Cortex of kidney (tissue), 1 donor: ENCODE measurements at places on chromosomes 7 and 10.

DNA sequence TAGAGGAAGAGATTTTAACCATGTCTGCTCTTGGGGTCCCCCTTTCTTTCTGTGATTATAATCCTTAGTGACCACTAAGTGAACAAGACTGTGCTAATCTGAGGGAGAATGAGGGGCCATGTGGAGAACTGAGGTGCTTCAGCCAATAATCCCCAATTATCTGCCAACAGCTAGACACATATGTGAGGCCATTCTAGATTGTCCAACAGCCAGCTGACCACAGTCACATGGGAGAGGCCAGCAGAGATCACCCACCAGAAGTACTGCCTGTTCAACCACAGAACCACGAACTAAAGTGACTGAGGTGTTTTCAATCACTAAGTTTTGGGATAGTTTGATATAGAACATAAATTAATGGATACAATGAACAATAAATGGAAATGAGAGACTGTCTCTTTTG, 74.3 kb downstream of the SEMA3E start:
- DNase-seq: no peak

DNA sequence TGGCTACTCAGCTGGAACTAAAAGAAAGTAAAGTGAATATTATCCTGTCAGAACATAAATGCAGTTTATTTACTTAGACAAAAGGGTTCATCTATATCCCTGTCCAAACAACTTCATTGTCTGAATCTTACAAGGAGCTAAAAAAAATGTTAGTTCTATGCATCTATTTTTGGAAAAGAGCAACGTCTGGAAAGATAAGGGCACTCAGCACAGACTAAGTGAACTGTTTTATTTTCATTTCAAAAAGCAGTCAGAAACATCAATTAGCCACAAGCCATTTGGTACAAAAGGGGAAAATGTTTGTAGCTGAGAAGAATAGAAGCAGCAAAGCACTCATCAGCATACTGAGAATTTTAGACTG, 245.5 kb downstream of the FOXP2 start:
- no peak for DNase-seq

GRCh38 chr10:63465293-63466143, at the start of gene JMJD1C:
Gene JMJD1C, minus strand, starts transcription at chr10:63465977. Its CDS starts 315 bp downstream, at chr10:63465662.
- no peak for DNase-seq

DNA sequence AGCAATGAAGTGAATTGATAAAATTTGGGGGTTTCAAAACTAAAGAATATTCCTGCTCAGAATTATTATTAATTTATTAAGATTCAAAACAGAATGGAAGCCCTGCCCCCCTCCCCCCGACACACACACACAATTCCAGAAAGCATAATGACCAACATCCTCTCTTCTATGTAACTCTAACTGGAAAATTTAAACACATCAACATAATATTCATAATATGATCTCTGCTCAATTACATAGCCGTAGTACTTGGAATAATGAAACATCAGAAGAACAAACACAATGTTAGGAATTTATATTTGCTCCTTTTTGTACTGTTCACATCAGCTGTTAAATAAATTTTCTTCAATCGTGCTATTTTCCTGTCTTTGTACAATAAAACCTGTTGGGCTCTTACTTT, 20.8 kb downstream of the PCLO start:
- no peak for DNase-seq

DNA sequence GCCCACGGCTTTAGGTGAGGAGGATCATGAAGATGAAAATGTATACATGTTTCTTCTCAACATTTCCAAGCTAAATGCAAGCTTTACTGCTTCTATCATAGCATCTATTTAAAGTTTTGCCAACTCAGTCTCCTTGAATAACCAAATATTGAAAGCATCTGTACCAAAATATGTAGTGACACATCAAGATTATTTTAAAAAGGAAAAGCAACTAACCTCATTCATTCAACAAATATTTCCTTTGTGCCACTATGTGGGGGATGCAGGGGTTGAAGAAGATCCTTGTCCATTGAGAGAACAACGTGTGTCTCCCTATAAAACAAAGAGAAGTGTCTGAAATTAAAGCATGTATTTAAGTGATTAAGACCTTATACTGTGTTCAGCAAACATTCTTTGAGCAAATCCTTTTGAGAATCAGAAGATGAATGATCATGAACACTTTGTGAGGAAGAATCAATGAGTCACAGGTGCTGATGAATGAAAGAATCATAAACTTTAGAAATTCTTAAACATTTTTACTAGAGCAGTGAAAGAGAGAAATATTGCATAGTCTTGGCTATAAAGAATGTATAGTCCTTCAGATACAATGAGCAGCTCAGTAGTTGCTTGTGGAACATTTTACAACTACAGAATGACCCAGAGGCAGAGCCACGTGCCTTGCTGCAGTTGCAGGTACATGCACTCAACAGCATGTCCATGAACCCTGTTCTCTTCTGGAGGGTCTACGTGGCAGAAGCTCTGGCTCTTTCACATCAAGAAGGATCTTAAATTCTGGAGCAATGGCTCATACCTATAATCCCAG, 13.9 kb downstream of the TAS2R60 start:
- DNase-seq: no peak

- DNase-seq: no peak
Measured at GRCh38 chr7:75869776-75870379, 9.0 kb upstream of the RHBDD2 start.

DNA sequence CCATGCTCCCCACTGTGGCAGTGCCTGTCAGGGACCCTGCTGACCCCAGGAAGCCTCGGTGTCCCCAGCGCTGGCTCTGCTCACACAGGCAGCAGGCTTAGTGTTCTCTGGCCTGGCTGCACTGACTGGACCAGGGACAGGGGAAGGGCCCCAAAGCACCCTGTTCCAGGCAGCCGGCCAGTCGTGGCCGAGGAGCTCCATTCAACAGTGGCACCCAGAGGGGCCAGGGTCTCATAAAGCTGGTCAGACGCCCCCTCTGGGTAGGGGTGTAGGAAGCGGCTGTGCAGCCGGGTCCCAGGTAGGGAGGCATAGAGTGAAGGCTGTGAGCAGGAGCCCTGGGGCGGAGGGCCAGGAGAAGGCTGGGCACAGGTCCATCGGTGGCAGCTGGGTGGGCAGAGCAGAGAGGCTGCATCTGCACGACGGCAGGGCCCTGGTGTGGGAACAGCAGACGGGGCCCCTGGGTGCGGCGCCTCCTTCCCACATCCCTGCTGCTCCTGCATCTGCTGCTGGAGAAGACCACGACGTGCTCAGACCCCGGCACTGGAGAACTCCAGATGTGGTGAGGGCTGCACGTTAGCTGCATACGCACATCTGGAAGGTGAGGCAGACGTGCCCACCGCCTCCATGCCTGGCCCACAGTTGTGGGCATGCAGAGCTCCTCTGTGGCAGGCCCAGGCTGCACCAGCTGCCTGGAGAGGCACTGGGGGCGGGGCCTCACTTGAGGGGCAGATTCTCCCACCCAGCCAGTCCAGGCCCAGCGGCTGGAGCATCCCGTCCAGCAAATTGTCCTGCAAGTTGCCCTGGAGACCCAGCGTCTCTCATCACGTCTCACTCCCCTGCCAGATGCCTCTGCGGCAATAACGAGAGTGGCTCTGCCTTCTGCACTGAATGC, 25.1 kb downstream of the MNX1 start:
- no peak for DNase-seq

GRCh38 chr7:5526100-5526905, 102.7 kb upstream of the TNRC18 start:
- DNase-seq: no peak

DNA sequence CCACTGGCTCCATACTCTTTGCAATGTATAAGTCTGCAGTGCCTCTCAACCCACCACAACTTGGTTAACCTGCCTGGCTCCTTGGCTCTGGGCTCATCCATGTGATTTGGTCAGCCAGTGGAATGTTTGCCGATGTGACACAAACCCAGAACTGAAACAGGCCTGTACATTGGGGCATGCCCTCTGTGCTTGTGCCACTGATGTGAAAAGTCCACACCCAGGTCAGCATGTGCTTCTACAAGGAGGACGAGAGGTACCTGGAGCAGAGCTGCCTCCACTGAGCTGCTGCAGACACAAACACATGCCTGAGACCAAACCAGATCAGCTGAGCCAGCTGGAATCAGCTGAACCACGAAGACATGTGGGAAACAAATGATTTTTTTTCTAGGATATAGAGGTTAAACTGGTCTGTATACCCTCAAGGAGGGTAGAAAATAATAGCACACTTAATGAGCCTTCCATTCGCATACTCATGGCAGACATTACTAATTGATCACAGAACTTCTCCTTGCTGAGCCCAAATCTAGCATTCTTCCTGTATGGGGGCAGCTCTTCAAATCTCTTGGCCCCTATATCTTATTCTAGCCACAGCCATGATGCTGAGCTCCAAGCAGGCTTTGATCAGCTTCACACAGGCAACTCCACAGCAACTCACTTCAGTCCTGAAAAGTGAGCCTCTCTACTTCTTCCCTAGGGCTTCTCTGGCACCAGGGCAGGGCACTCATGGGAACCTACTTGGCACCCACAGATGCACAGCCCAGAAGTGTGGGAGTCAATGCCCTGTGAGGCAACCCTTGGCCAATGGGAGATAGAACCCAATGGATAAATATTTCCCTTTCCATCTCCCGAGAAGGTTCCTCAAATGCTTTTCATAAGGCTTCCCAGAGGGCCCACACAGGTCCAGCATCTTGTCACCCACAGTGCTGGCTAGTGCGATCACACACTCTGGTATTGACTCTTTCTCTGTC, 18.6 kb downstream of the PYROXD2 start:
- DNase-seq: no peak

GRCh38 chr10:99656199-99657064, 2.9 kb upstream of the ENTPD7 start:
- no peak for DNase-seq
